ENCODE measurements at places on chromosomes 12 and 14.

GRCh38 chr14:60644666-60645065, 4.6 kb downstream of the SIX1 start:
- DNase-seq, result no peak

GRCh38 chr12:89880690-89881350, 172.2 kb upstream of the ATP2B1 start:
- no peak for DNase-seq

DNA sequence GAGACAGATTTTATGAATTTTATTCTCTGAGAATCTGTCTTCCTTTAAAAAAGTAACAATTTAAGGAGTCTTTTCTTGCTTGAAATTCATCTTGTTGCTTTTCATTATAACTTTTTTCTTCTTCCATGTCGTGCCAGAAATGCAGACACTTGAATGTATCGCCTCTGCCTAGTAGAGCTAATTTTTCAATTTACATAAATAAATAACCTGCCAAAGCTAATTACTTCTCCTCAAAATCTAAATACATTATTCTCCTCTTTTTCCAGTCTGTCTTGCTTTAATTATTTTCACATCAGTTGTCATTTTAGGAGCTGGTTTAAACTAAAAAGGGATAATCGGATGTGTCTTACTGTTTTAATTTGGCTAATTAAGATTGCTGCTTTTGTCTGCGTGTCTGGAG, 711.1 kb upstream of the SEL1L start:
- DNase-seq, result no peak

GRCh38 chr12:16564675-16565074, 41.3 kb downstream of the LMO3 start:
- DNase-seq, result no peak

GRCh38 chr12:71555191-71555590, 108.5 kb downstream of the ZFC3H1 start:
- no peak for DNase-seq

GRCh38 chr12:19572920-19573558, 133.7 kb downstream of the AEBP2 start:
- no peak for DNase-seq

- no peak for DNase-seq
These were observed 83.2 kb upstream of the SLC38A2 start for GRCh38 chr12:46455648-46456352.

- no peak for DNase-seq
These were observed 10.7 kb upstream of the HSP90AA1 start for GRCh38 chr14:102097441-102098135.

DNA sequence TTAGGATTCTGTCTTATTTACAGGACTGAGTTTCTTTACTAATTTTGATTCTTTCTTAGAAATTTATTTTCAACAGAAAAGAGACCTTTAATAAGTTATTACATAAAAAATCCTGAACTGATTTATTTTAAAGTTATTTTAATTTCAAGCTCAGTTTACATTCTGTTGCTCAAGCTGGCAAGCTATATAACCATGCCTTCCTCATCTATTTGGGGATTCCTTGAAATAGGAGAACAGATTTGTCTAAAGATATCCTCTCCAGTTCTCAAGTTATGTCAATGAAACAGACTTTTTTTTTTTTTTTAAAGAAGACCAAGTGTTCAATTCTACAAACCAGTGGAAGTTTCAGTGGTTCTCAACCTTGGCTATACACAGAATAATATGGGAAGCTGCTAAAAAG, 103.3 kb upstream of the TRHDE start:
- no peak for DNase-seq

DNA sequence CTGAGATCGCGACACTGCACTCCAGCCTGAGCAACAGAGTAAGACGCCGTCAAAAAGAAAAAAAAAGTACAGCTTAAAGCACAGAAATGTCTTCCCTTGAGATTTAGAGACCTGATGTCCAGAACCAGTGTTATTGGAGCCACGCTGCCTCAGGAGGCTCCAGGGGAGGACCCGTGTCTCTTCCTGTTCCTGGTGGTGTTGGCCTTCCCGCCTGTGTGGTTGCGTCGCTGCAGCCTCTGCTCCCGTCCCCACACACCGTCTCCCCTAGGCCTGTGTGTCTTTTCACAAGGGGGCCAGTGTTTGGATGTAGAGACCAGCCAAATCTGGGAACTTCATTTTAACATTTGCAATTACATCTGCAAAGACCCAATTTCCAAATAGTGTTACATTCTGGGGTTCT, 8.6 kb upstream of the FBRSL1 start:
- no peak for DNase-seq

GRCh38 chr14:92677087-92677668, 71.2 kb downstream of the LGMN start:
- no peak for DNase-seq

GRCh38 chr14:69994002-69994401, 114.8 kb downstream of the SMOC1 start:
- no peak for DNase-seq

- DNase-seq, result no peak
These were observed 102.1 kb downstream of the MYRFL start for GRCh38 chr12:69927164-69927563.

- no peak for DNase-seq
These were observed 113.7 kb upstream of the NCOR2 start for GRCh38 chr12:124680863-124681778.

DNA sequence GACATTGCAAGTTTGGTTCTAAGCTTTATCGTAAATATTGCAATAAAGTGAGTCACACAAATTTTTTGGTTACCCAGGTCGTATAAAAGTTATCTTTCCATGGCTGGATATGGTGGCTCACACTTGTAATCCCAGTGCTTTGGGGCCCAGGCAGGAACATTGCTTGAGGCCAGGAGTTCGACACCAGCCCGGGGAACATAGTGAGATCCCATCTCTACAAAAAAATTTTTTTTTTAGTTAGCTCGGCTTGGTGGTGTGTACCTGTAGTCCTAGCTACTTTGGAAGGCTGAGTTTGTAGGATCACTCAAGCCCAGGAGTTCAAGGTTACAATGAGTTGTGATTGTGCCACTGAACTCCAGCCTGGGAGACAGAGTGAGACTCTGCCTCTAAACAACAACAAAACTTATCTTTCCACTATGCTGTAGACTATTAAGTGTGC, 24.4 kb downstream of the PRORP start:
- DNase-seq, result no peak

GRCh38 chr12:123807670-123808069, 45.6 kb downstream of the DNAH10 start:
- DNase-seq, result no peak

- DNase-seq, result no peak
These were observed 76.9 kb downstream of the PTCSC3 start for GRCh38 chr14:36099619-36100018.

- no peak for DNase-seq
These were observed 195.8 kb upstream of the PZP start for GRCh38 chr12:9404031-9404430.

GRCh38 chr14:98408713-98409112, 863.3 kb downstream of the BCL11B start:
- no peak for DNase-seq

DNA sequence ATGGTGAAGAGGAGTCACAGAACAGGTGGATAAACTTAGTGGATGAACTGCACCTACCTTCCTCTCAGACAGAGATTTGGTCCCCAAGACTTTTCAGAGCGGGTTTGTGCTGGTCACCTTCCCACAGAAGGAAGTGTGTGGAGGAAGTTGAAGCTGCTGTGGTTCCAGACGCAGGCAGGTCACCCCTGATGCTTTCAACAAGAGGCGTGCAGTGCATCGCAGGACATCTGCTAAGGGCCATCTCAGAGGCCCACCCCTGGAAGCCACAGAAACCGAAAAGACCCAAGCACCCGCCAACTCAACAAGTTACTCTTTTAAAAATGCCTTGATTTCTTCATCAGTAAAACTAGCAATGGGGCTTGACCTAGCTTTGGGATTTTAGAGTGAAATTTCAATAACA, 1.0 kb upstream of the GPX2 start:
- no peak for DNase-seq

DNA sequence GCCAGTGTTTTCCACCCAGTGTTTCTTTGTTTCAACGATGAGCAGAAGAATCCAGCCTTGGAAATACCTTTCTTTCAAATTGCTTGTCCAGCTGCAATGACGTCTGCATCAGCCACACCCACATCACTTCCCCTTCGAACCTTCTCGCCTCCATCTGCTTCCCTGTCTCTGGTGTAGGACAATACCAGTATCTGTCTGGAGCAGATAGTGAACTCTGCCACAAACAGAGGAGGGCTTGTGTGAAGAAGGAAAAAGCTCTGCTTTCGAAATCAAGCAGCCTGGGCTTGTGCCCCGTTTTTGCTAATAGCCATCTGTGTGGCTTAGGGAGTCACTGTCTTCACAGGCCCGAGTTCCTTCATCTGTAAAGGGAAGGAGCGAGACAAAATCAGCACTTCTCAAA, 415.4 kb downstream of the ZFP36L1 start:
- no peak for DNase-seq
